ENCODE measurements at places on chromosomes 12 and 14.

GRCh38 chr12:89863968-89864367, 155.3 kb upstream of the ATP2B1 start:
- no peak for DNase-seq

- DNase-seq, result no peak
These were observed 52.2 kb downstream of the GOLGA5 start for GRCh38 chr14:92846162-92846897.

DNA sequence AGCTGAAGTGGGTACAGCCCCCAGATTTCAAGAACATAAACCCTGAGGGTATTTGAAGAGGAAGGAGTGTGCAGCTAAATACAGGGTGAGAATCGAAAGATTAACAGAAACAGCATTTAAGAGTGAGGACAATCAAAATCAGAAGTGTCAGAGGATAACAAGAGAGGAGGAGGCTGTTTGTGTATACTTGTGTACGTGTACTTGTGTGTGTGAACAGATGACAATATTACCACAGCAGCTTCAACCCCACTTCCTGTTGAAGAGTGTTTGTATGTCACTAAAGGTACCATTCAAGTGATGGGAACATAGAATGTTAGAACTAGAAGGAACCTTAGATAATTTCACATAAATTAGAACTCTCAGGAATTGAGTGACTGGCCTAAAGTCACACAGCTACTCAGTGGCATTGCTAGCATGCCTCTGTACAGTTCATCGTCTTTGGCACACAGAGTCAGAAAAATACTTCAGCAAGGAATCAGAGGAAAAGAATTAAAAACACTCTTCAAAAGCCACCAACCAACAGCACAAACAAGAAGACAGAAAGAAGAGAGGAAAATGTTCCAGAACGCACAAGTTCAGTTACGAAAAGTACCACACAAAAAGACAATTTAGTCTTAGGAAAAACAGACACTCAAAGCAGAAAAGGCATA, 164.3 kb upstream of the BCL2L14 start:
- no peak for DNase-seq

DNA sequence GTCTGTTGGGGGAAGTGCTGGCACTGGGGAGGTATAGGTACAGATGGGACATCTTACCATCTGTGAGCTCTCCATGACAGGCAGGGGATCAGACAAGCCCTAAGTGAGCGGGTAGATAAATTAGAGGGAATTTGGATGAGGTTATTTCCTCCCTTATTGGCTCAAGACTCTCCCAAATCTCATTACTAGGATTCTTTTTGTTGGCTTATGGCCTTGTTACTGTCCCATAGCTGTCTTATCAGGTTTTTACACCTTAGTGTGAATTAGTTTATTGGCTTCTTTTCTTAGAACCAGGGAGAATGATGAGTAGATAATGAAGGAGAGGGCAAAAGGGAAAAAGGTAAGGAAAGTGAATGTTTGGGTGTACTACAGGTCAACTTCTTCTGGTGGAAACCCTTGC, 191.1 kb upstream of the PRICKLE1 start:
- peak; percentile 53 for DNase-seq

GRCh38 chr12:3381059-3382047, 109.7 kb upstream of the PRMT8 start:
- no peak for DNase-seq

- DNase-seq, result peak; percentile 50
These were observed 14.5 kb downstream of the DYRK2 start for GRCh38 chr12:67662910-67663538.

GRCh38 chr12:115079760-115080159, 395.8 kb upstream of the TBX3 start:
- no peak for DNase-seq

GRCh38 chr14:64636980-64637429, 67.2 kb upstream of the PLEKHG3 start:
- no peak for DNase-seq

- DNase-seq, result no peak
These were observed 16.2 kb downstream of the ACIN1 start for GRCh38 chr14:23078692-23079116.

- DNase-seq, result no peak
These were observed 61.6 kb upstream of the GNPNAT1 start for GRCh38 chr14:52852810-52853521.

DNA sequence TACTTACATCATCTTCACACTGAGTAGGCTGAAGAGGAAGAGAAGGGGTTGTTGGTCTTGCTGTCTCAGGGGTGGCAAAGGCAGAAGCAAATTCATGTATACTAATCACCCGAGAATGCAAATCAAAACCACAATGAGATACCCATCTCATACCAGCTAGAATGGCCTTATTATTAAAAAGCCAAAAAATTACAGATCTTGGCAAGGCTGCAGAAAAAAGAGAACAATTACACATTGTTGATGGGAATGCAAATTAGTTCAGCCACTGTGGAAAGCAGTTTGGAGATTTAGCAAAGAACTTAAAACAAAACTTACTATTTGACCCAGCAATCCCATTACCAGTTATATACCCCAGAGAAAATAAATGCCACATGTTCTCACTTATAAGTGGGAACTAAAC, 154.9 kb downstream of the SEC23A start:
- DNase-seq, result no peak

DNA sequence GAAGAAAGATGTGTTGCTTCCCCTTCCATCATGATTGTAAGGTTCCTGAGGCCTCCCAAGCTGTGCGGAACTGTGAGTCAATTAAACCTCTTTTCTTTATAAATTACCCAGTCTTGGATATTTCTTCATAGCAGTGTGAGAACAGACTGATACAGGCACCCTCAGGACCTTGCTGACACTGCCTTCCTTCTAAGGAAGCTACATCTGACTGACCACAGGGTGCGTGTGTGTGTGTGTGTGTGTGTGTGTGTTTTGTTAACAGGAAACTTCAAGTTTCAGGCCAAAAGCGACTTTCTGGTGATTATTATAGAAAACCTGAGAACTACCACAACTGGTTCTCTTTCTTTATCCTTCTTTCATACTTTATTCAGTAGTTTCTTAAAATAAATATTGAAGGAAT, 149.0 kb downstream of the CAPZA3 start:
- DNase-seq, result no peak

DNA sequence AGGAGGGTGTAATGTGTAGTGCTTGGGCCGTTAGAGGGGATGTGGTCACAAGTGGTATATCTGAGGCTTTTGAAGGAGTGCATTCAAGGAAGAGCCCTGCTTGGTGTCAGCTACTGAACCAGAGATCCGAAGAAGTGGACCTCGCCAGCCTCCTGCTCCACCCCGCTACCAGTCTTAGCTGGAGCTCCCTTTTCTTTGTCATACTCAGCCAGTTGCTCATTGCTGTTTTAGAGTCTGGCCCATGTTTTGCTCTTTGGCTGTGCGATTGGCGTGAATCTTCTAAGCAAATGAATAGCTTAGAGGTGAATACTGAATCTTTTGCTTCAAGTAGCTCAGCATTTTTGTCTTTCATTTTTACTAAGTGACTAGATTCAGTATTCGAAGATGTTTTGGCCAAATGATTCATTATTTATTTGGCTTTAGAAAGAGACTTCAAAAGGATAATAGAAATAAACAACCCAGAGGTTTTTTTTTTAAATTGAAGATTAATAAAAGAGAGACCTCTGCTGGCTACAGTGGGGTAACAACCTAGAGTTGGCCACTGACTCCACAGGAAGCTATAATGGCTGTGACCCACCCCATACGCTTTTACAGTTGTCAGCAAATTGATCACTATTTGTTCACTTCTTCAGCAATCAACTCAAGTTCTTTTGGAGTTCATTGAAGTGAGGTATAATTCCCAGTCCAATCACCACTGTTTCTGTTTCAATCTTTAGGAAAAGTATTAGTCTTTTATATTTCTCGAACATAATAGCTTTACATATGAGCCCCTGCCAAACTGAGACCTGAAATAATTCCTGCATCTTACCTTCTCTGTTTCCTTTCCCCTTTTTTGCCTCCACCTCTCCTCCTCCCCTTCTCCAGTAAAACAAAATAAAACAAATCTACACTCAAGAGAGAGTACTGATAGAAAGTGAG, 19.9 kb downstream of the CDKN1B start:
- DNase-seq, result peak; percentile 79

GRCh38 chr12:81146228-81147225, 68.6 kb downstream of the ACSS3 start:
- DNase-seq, result no peak

DNA sequence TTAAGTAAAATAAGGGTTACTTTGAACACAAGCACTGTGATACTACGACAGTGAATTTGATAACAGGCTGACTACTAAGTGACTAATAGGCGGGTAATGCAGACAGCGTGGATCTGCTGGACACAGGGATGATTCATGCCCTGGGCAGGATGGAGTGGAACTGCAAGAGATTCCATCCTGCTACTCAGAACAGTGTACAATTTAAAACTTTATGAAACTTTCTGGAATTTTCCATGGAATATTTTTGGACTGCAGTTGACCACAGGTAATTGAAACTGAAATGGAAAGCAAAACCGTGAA, 46.0 kb downstream of the YEATS4 start:
- DNase-seq, result no peak

DNA sequence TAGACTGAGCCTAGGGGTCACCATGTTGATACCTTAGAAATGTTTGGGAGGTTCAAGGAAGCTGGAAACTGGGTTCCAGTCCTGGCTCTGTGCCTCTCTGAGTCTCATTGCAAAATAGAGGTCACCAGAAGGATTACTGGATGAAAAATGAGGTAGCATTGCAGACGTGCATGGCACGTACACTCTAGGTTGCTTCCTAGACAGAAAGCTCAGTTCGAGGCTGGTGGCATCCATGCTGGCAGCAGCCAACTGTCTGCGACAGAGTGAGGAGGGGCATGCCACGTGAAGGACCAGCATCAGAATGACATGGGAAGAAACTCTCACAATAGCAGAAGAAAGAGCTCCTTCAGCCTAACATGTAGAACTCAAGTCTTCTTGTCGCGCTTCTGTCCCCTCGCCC, 4.6 kb upstream of the CYP46A1 start:
- no peak for DNase-seq

- DNase-seq, result no peak
These were observed 2.1 kb downstream of the OGFOD2 start for GRCh38 chr12:122977153-122977552.

GRCh38 chr12:106712768-106713167, 61.7 kb upstream of the RIC8B start:
- DNase-seq, result no peak

DNA sequence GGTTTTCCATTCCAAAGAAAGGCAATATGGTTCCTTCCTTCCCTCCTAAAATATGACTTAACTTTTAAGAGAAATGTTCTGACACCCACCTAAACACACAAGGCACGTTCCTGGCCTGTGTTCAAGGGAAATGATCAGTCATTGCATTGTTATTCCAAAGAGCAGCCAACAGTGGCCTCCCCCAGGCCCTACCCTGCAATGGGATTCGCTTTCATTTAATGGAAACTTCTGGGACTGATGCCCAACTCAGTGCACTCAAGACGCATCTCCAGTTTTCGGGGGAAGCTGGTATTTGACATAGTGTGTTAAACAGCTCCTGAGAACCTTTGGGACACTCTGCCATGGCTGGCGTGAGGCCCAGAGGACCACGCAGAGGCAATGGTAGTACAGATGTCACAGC, 65.9 kb downstream of the DDX51 start:
- no peak for DNase-seq

GRCh38 chr12:13126494-13126893, 23.0 kb upstream of the GSG1 start:
- no peak for DNase-seq

DNA sequence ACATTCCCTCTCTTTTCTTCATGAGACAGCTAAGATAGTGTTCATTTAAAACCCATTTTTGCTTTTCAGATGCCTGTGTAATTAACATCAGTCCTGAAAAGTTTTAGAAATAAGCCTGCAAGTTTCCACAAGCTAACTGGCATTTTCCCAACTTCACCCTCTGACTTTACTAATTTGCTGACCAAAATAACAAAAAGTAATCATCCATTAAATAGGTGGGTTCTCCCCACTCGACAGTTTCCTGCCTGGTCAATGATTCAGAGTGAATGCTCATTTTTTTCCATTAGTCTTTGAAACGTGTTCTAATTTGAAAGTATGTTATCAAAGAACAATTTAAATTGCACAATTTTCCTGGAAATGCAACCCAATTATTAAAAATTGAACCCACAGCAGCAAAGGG, 23.6 kb downstream of the NELL2 start:
- DNase-seq, result no peak

GRCh38 chr12:12266389-12266872, 413 bp downstream of the LRP6 start:
- DNase-seq, result no peak

DNA sequence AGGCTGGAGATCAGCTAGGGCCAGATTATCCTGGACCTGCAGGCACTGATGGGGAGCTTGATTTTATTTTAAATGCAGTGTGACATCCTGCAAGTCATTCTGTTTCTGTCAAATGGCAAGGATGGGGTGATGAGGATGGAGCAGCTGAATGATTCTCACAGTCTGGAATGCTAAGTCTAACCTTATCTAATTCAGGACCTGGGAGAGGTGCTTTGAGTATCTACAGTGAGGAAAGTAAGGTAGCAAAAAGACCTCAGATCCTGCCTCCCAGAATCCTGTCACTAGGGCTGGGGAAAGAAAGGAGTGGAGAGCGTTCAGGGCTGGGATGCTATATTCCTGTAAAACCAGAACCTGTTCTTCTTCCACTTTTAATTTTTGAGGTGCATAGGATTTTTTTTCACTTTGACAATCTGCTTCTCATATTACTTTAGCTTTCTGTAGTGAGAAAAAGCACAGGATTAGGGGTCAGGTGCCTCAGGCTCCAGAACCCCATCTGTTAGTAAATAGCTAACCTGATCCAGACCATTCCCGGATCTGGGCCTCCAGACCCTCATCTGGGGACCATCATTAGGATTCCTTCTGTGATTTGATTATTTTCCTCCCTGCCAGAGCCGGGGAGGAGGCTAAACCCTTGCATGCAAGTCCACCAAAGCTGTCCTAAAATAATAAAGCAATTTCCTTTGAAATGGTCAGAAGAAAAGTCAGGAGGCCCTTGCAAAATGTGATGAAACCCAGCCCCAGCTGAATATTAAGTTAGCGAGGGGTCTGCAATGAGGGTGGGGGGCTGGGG, 54.7 kb downstream of the ASCL1 start:
- DNase-seq, result peak; percentile 56

DNA sequence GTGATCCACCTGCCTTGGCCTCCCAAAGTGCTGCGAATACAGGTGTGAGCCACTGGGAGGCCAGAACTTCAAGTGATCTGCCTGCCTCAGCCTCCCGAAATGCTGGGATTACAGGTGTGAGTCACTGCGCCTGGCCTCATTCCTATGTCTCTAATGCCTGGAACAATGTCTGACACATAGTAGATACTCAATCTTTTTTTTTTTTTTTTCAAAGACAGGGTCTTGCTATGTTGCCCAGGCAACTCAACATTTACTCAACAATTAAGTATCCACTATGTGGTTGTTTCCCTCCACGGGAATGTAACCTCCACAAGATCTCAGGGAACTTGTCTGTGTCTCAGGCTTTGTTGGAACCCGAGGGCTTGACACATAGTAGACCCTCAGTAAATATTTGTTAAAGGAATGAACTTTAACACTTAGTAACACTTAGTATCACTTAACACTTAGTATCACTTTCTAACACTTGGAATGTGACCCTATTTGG, 3.0 kb upstream of the TMEM120B start:
- DNase-seq, result no peak

DNA sequence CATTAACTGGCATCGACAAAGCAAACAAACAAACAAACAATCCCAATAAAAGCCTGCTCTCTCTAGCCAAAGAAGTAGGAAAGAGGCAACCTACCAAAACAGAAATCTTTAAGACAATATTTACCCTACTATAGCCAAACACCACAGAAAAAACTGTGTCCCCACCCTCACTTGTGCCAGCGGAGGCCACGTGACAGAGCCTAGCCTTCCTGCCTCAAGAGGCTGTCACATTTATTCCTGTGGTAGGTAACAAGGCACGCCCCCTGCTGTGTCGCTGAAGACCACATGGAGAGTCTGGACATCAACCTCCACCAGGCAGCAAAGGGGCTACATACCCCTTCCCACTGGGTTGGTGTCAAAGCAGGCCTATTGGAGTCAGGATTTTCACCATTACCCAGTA, 148.1 kb downstream of the LMNTD1 start:
- DNase-seq, result no peak
